ENCODE measurements at places on chromosomes 3 and 15. TPM values are rescaled to one million over a fixed set of nuclear protein-coding genes. Genes with fewer than 3 reads are reported as not detected.

DNA sequence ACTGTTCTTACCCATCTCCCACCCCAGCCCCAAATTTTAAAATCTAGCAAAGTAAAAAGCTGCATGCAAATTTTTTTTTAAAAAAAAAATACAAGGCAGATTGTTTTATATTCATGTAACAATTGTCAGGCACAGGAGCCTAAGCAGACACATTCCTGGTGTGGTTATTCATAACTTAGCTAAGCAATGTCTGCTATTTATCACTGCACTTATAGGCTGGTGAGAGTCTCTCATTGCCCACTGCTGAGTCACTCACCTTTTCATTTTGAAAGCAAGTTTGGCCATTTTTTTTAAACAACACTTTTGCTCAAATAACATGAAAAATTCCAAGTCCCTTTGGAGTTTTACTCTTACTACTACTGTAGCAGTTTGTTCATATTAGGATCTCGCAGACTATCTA lies 413.9 kb downstream of the RBMS3 start:
- DNase-seq = peak; percentile 63

DNA sequence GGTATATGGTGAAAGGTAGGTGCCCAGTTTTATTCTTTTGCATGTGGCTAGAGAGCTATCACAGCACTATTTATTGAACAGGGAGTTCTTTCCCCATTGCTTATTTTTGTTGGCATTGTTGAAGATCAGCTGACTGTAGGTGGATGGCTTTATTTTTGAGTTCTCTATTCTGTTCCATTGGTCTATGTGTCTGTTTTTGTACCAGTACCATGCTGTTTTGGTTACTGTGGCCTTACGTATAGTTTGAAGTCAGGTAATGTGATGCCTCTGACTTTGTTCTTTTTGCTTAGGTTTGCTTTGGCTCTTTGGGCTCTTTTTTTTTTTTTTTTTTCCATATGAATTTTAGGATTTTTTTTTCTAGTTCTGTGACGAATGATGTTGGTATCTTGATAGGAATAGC lies 139.2 kb upstream of the CTNNB1 start:
- DNase-seq = no peak

GRCh38 chr15:69757186-69757585 lies 304.6 kb downstream of the RPLP1 start:
- peak; percentile 42 for DNase-seq

DNA sequence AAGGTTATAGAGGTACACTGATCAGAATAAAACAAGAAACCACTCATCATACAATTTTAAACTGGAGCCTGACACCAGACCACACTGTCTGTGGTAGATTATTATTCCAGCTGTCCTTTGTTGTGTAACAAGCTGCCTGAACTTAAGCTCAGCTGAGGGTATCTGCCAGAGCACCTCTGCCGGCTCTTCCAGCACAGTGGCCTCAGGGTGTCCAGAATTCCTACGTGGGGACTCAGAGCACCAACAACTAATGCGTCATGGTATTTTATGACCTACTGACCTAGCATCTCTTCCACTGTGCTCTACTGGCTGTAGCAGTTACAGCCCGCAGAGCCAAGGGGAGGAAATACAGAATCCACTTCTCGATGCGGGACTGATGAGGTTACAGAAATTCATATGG lies 15.6 kb upstream of the RAF1 start:
- DNase-seq = peak; percentile 58

GRCh38 chr3:128619146-128619890 lies 31.3 kb downstream of the RPN1 start:
- DNase-seq = peak; percentile 21

DNA sequence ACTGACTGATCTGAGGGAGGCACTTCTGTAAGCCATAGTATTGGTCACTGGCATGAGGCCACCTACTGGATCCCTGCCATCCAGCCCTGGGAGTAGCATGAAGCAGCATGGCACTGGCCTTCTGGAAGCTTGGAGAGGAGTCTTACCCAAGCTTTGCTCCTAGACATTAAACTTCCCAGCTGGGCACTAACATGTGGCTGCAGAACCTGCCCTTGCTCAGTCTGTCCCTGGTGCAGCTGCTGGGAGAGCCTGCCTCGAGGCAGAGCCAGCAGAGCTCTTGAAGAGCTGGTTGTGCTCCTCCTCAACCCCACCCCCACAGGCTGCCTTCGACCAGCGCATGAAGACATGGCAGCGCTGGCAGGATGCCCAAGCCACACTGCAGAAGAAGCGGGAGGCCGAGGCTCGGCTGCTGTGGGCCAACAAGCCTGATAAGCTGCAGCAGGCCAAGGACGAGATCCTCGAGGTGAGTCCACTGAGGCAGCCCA lies 17.1 kb upstream of the SNX22 start:
- peak; percentile 61 for DNase-seq

Gene SYNPR
- not detected for total RNA-seq

DNA sequence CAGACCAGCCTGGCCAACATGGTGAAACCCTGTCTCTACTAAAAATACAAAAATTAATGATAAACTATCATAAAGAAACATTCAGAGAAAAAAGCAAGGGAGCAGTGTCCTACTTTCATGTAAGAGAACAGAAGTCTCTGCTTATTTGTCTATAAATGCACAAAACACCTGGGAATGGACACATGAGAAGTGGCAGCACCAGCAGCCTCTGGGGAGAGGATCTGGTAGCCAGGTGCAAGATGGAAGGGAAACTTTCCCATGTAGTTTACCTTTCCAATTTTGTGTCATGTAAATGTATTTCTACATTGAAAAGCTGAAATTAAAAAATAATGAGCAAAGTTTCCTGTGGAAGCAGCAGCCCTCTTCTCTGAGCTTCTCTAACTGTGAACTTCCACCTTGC lies 18.8 kb downstream of the SCAP start:
- DNase-seq = no peak

DNA sequence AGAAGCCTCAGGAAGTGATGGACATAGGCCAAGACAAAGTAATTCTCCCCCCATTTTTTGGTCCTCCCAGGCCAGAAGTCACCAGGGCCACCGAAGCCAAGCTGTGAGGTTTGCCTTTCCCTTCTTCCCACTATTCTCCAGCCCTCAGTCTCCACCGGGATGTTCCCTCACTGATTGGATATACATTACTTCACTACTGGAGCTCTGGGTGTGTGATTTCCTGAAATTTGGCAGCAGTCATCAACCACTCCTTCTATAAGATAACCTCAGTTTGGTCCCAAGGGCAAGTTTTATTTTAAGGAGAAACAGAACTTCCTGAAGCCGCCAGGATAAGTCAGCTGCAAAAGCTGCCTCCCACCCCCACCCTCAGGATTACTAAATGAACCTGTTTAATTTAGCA lies 11.3 kb downstream of the SLCO2A1 start:
- DNase-seq = no peak

- no peak for DNase-seq
Observed at GRCh38 chr15:74646480-74646879, 30.8 kb downstream of the CLK3 start.

DNA sequence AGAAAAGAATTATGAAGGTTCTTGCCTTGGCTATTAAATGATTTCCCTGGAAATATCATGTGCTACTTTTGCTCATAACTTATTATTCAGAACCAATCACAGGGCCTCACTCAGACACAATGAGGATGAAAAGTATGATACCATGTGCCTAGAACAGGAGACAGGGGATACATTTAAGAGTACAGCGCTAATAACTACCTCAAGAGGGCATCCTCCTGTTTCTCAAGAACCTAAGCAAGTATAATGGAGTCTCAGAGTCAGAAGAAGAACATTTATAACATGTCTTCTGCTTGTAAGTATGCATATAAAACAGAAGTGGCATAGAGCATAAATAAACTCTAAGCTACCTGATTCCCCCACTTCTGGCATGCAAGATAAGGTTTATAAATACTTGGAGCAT lies 125.4 kb upstream of the MME start:
- DNase-seq = no peak

- no peak for DNase-seq
Observed at GRCh38 chr3:152205097-152205593, 63.6 kb upstream of the MBNL1 start.

GRCh38 chr3:140187028-140187427 lies 252.0 kb downstream of the CLSTN2 start:
- no peak for DNase-seq

Gene CACNA2D2
- total RNA-seq = not detected

GRCh38 chr15:101316529-101316928 lies 21.5 kb upstream of the SNRPA1 start:
- no peak for DNase-seq

Gene IQCH
- 2.2 TPM for total RNA-seq

- no peak for DNase-seq
Observed at GRCh38 chr15:96582473-96582872, 252.0 kb downstream of the NR2F2 start.

Gene CMTM8
- total RNA-seq = not detected

Measured in MG63 (cell line).